ENCODE measurements at places on chromosomes 13 and 19. TPM values are rescaled to one million over a fixed set of nuclear protein-coding genes. Genes with fewer than 3 reads are reported as not detected.

CPAMD8 gene
- polyA plus RNA-seq, result 4.1 TPM

- DNase-seq, result no peak
- no peak overlapping the region for H3K4me3 ChIP-seq
- no peaks in the 10 kb centered on the region for H3K27me3 ChIP-seq
- H3K36me3 ChIP-seq, result peaks cover 6% of the 10 kb centered on the region
Measured at GRCh38 chr13:100552755-100553154, 35.8 kb downstream of the GGACT start.

LMTK3 gene
- 0.37 TPM for polyA plus RNA-seq

DNA sequence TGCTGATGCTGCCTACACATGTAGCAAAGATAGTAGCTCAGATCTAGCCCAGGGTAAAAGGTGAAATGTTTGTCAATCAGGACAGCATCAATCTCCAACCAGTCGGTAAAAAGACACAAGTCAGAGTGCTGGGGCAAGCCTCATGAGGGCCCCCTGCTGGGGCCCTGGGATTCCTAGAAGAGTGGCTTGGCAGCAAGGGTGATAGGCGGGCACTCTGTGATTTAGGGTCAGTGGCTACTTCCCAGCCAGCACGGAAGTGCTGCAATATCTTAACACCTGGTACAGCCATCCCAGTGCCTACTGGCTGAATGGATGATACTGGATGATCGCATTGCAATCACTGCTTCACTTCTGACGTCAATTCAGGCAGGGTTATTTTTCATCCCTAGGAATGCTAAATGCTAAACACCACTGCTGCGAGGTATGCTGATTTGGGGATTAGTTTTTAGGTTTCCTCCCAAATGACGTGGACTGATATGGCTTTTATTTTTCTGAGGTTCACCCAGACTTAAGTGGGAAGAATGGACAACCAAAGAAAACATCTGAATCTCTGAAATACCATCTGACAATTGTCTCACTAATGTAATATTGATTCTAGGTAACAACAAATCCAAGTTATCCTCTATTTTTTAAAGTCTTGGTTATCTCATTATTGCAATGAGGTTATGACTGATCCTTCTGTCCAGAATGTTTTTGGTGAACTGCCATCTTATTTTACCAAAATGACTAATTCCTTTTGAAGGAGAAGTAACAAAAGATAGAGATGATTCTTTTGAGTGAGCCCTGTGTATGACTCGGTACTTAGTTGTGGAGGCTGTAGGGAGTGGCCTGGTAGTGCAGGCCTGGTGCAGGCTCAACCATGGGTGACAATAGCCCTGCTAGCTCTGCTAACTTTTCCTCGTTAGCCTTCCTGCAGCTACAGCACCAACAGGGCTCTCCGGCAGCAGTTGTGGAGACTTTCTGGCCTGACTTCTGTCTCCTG lies 432.5 kb downstream of the FGF9 start:
- no peak for DNase-seq
- H3K27me3 ChIP-seq, result no peaks in the 10 kb centered on the region
- H3K4me1 ChIP-seq, result peaks cover 7% of the 10 kb centered on the region
- no peak overlapping the region for H3K4me3 ChIP-seq
- H3K27ac ChIP-seq, result no peak overlapping the region

GRCh38 chr13:32267836-32268439 lies 47.2 kb downstream of the ZAR1L start:
- H3K4me1 ChIP-seq, result no peaks in the 10 kb centered on the region
- no peak overlapping the region for H3K4me3 ChIP-seq
- no peak overlapping the region for H3K27ac ChIP-seq
- DNase-seq, result no peak
- H3K36me3 ChIP-seq, result no peaks in the 10 kb centered on the region

ZIK1 gene
- 3.7 TPM for polyA plus RNA-seq

ZNF730 gene
- polyA plus RNA-seq, result 0.11 TPM

SIAH3 gene
- 0.02 TPM for polyA plus RNA-seq

YJEFN3 gene
- polyA plus RNA-seq, result 22.7 TPM

GRCh38 chr13:97359181-97360057 lies 74.5 kb upstream of the RAP2A start:
- H3K4me1 ChIP-seq, result peaks cover 7% of the 10 kb centered on the region
- no peaks in the 10 kb centered on the region for H3K27me3 ChIP-seq
- no peak overlapping the region for H3K27ac ChIP-seq
- no peaks in the 10 kb centered on the region for H3K36me3 ChIP-seq
- H3K4me3 ChIP-seq, result no peak overlapping the region

DNA sequence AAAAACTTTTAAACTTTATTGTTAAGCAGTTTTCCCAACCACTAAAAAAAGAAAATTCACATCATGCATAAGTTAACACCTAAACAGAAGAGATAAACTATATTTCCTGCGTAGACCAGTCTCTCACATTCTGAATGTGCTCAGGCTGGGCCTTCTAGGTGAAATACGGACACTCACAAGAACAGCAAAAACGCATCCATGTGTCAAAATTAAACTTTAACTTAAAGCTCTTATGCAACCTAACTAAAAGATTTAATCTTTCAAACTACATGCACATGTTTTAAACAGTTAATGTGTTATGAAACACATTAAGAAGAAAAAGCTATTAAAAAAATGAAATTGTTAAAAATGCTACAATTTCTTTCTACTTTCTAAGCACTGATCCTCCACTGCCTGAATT lies 2.6 kb downstream of the SAFB2 start:
- H3K27ac ChIP-seq, result no peak overlapping the region
- no peaks in the 10 kb centered on the region for H3K27me3 ChIP-seq
- H3K4me3 ChIP-seq, result no peak overlapping the region
- H3K4me1 ChIP-seq, result peaks cover 40% of the 10 kb centered on the region
- no peak for DNase-seq
- H3K36me3 ChIP-seq, result peaks cover 50% of the 10 kb centered on the region

METTL21C gene
- polyA plus RNA-seq, result not detected

LRP3 gene
- 6.4 TPM for polyA plus RNA-seq

DNA sequence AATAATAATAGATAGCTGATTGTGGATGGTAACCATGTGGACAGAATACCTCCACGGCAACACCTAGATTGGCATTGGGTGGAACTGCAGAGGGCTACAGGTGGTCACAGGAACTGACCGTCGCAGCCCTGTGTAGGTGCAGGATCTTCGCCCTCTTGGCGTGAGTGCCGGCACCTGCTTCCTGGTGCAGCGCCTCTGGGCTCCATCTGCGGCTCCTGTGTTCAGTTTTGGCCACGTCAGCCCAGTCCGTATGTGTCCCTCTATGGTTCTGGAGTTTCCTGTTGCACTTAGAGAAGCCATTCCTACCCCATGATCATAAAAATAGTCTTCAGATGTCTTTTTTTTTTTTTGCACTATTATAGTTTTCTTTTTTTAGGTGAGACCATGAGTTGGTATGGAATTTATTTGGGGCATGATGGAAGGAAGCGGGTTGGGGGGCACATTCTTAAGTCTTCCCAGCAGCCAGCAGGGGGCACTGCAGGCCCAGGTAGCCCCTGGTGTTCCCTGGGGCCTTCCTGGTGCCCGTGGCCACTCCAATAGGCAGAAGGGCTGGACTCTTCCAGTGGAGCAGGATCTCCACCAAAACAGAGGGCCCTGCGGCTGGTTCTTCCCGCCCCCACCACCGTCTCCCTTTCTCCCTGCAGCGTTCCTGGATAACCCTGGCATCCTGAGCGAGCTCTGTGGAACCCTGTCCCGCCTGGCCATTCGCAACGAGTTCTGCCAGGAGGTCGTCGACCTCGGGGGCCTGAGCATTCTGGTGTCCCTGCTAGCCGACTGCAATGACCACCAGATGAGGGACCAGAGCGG lies 10.1 kb upstream of the SLC25A42 start:
- H3K27ac ChIP-seq, result no peak overlapping the region
- no peaks in the 10 kb centered on the region for H3K4me1 ChIP-seq
- DNase-seq, result peak; percentile 86
- H3K27me3 ChIP-seq, result no peaks in the 10 kb centered on the region

GIPC1 gene
- polyA plus RNA-seq, result 30.0 TPM

GRCh38 chr13:31056644-31057271 lies 104.9 kb downstream of the HSPH1 start:
- no peak for DNase-seq
- no peak overlapping the region for H3K27ac ChIP-seq

DNA sequence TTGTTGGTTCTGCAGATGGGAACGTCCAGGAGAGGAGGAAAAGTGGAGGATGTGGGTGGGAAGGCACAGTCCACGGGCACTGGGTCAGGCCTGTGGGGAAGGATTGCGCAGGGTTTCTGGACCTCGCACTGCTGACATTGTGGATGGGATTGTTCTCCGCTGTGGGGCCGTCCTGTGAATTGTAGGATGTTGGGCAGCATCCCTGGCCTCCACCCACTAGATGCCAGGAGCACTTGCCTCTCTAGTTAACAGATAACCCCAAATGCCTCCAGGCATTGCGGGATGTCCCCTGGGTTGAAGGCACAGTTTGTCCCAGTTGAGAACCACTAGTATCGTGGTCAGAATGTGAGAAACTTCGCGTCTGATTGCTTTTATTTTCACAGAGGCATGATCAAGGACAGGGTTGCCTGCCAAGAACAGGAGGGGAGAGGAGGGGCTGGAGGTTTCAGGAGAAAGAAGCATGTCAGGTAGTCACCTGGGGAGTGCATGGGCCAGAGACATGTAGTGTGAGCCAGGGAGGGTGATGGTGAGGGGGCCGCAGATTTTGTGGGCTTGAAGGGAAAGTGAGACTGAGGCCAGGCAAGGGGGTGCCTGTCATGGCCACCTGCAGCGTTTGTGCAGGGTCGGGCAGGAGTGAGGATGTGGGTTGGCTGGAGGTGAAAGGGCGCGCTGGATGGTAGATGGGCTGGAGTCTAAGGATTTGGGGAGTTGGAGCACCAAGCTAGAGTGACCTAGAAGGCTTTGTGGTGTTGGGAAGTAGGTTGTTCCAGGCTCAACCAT lies 3.2 kb downstream of the ZNF628 start:
- no peaks in the 10 kb centered on the region for H3K27me3 ChIP-seq
- H3K4me3 ChIP-seq, result no peak overlapping the region
- peaks cover 47% of the 10 kb centered on the region for H3K4me1 ChIP-seq
- no peak for DNase-seq

ZNF470 gene
- 2.7 TPM for polyA plus RNA-seq

PNMA8B gene
- polyA plus RNA-seq, result 0.57 TPM

CD22 gene
- polyA plus RNA-seq, result 394 TPM

- H3K36me3 ChIP-seq, result no peaks in the 10 kb centered on the region
- no peak overlapping the region for H3K4me3 ChIP-seq
- no peak for DNase-seq
Measured at GRCh38 chr13:111562716-111563115, 242.3 kb downstream of the TEX29 start.

- peak; percentile 89 for DNase-seq
- H3K27me3 ChIP-seq, result peaks cover 51% of the 10 kb centered on the region
- H3K27ac ChIP-seq, result no peak within 1 kb of the TSS
Measured at GRCh38 chr19:41993612-41994483, at the start of gene ATP1A3. Gene ATP1A3 (minus strand): TSS chr19:41994230. CDS start chr19:41994076, 154 bp downstream.

All from spleen (tissue), 13 donors.